Activated CD4-positive, alpha-beta T cell treated with anti-CD3 and anti-CD28 coated beads, Interleukin-2, amount 50 U/mL, for 24 hours (primary cell): ENCODE measurements at places on chromosomes 5 and 9.

DNA sequence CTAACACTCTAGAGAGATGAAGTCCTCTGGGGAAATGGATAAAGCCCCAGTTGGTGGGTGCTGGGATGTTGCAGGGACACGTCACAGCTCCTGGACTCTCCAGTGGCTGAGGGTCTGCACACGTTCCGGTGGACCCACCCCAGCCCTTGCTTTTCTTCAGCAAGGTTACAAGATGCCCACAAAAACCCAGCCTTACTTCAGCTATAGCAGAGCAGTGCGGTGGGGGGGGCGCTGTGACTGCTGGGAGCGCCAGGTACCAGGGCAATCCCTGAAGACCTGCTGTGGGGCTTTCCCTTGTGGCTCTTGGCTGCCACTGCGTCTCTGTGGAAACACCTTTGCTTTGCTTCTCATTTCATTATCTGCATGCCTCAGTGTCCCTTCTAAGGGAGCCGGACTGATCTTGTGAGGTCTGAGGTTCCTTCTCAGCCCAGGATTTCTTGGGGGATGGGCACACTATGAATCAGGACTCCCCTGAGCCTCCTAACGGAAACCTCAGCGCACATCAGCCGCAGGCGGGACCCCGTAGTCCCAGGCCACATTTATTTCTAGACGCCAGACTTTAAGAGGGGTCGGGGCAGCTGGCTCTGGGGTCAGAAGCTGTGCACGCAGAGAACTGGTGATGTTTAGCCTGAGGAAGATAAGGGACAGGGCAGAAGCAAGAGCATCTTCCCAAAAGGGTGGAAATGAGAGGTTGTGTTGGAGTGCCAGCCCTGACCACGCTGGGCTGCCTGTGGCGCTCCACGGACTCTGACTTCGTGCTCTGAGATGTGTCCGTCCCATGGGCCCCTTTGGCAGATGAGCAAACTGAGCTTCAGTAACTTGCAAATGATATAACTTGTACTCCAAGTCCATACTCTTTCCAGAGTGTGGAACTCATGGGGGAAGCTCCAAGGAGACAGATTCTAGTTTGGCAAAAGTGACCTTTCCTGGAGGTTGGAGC is 106.8 kb downstream of the WNK2 start:
- no peak for DNase-seq

GRCh38 chr5:119338326-119338946 is 17.4 kb upstream of the TNFAIP8 start:
- DNase-seq, result no peak

DNA sequence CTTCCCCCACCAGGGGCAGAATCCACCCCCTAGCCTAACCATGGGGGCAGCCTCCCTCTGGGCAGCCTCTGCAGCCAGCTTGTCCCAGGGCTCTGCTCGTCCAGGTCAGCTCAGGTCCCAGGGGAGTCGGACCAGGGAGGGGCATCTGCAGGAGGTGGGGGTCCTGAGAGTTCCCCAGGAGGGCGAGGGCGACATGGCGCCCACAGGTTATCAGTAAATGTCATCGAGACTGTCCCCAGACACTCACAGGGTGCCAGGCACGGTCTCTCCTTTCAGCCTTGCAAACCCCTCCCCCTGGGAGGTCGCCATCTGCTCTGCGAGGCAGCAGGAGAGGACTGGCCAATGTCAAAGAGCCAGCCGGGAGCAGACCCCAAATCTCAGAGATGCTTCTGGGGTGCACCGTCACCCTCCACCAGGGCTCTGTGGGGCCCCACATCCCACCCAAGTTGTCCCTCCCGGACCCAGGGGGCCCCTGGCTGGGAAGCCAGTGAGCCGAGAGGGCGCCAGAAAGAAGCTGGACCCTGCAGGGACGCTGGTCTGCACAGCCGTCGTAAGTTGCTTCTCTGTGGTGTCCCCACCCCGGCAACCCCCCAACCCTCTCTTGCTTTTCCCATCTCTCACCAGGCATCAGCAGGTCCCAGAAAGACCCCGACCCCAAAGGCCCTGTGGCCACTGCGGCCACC is 69.3 kb downstream of the NTNG2 start:
- DNase-seq, result no peak

GRCh38 chr5:30765227-30765626 is 428.3 kb upstream of the CDH6 start:
- no peak for DNase-seq
